ENCODE measurements at places on chromosomes 2 and 18.

GRCh38 chr2:241072151-241072550 lies 29.9 kb downstream of the MTERF4 start:
- no peak for DNase-seq

GRCh38 chr2:202005272-202005887 lies 28.3 kb upstream of the FZD7 start:
- DNase-seq, result no peak

DNA sequence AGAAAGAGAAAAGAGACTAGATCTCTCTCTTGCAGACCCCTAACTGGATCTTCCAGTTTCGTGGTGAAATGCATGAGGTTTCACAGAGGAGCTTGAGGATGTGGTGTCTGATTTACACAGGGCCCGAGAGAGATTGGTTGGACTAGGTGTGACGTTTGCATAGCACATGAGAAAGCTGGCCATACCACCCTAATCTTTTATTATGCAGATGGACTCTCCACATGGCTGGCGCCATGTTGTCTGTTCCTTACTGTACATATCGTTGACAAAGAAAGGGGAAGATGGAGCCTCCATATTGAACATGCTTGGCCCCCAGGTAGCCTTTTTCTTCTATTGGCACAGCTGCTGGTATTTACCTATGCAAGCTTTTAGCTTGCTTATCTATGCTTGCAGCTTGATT lies 27.5 kb upstream of the PGAP1 start:
- DNase-seq, result no peak

DNA sequence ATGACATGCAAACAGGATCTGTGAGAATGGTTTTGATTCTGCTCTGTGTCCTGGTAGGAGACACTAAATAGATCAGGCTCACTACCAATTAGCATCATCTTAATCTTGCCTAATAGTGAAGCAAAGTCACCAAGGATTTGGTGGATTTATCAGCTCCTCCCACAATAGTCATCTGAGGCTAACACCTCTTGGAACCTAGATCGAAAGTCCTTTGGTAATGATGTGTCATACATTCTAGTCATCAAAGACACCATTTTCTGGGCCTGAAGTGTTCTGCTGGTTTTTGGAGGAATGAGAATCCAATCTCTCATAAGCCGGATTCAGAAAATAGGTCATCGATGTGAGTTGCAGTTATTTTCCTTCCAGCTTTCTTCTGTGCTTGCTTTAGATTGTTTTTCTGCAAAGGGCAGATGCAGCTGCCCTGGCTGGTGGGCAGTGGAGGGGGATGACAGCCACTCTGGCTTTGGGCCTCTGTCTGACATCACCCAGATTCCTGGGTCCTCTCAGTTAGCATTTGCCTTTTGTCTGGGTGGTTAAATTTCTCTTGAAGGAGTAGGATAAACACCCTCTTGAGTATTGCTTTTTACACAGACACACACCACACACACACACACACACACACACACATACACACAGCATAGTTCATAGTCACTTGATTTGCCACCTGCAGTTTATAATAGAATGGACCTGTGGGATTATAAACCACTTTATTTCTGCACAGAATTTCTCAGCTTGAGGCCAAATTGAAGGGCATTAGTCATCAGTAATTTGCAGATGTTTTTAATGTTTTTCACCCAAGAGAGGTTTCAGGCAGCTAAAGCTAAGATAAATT lies at the start of gene MYO3B:
Gene MYO3B, plus strand, starts transcription at position 198 of the 832 bp plus-strand sequence. Its CDS starts 141 bp downstream, at position 339.
- DNase-seq, result no peak

- DNase-seq, result no peak
Measured at GRCh38 chr2:182650704-182651103, 65.4 kb upstream of the DNAJC10 start.

- DNase-seq, result no peak
Measured at GRCh38 chr2:240131296-240131695, 4.8 kb downstream of the COPS9 start.
